ENCODE measurements at places on chromosomes 2 and 18. TPM values are rescaled to one million over a fixed set of nuclear protein-coding genes. Genes with fewer than 3 reads are reported as not detected.

The ANTXR1 gene
- 310 TPM for total RNA-seq

The KLHL14 gene
- total RNA-seq, result 0.54 TPM

- DNase-seq, result no peak
Measured at GRCh38 chr2:99597616-99598015, 107.8 kb upstream of the REV1 start.

DNA sequence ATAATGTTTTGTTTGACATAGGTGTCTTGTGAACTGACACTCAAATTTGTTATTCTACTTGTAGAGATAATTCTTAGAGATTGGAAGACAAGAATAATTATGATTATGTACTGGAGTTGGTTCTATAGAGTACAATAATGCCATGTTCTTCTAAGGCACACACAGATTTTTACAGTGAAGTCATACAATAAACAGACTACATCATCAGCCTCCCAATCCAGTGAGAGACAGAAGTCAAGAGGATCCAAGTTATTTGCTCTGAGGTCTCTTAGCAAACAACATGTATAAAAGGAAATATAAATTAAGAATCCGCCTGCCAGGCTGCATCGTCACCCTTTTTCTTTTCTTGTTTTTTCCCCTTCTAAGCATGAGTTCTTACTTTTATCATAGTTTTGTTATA, 613.5 kb upstream of the SETBP1 start:
- DNase-seq, result no peak

DNA sequence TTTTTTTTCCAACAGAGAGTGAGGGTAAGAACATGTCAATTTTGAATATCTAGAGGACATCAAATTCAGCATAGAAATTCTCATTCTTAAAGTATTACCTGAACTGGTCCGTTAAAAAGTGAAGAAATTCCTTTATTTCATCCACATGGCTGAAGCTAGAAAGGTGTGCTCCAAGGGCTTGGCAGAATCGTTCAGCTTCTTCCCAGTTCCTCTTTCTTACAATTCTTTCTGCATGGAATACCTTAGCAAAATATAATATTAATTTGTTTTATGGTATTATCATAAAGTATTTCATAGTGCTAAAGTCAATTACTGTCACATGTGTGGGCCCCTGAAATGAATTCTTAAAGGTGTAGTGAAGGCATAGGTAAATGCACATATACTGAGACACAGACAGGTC, 74.3 kb upstream of the CD302 start:
- no peak for DNase-seq

- no peak for DNase-seq
Measured at GRCh38 chr2:185628985-185629384, 109.6 kb upstream of the FSIP2 start.

DNA sequence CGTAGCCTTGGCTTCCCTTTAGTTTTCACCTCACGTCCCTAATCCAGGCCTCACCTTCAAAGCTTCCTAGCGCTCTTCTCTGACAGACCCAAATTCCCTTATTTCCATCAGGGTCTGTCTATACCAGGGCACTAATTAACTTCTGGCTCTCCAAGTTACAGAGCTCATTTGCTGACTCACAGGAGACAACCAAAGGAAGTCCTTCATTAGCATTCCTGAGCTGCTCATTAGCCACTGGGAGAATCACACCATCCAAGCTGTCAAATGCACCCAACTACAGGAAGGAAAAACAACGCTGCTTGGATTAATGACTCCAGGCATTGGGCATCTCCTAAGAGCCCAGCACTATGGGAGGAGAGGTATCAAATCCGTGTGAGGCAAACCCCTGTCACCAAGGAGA, 109.8 kb upstream of the ALK start:
- DNase-seq, result no peak
